GM20000 (cell line): ENCODE measurements at places on chromosomes 3 and 15.

GRCh38 chr3:151561878-151562277 is 101.0 kb upstream of the IGSF10 start:
- DNase-seq, result no peak

GRCh38 chr3:149199474-149199873 is 22.2 kb downstream of the CP start:
- DNase-seq, result no peak

- DNase-seq, result no peak
Observed at GRCh38 chr15:77688693-77689092, 56.0 kb upstream of the LINGO1 start.

DNA sequence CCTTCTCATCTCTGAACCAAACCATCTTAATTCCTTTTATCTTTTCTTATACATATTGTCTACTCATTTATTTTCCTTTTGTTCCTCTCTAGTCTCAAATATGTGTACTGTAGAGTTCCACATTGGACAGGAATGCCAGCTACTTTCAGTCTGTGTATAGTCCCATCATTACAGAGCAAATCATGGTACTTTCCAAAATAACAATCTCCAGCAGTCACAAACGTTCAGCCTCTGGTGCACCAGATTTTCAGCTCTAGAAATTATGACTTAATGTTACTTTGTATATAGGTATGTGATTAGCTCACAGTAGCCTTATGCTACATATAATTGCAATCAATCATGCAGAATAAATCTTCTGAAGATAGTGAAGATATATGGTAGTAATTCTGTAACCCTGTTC is 32.5 kb upstream of the TM4SF4 start:
- DNase-seq, result no peak

- no peak for DNase-seq
Observed at GRCh38 chr3:55717481-55717880, 230.4 kb upstream of the WNT5A start.

- no peak for DNase-seq
Observed at GRCh38 chr3:64150623-64151207, 74.6 kb downstream of the PRICKLE2 start.

DNA sequence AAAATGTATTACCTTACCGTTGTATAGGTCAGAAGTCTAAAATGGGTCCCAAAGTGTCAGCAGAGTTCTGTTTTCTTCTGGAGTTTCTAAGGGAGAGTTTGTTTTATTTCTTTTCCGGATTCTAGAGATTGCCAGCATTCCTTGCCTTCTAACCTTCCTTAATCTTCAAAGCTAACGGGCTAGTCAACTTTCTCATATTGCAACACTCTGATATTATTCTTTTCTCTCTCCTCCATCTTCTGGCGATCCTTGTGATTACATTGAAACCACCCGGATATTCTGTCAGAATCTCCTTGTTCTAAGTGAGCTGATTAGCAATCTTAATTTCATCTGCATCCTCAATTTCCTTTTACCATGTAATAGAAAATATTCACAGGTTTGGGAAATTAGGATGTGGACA is 36.2 kb upstream of the AADACL2 start:
- no peak for DNase-seq
